ENCODE measurements at places on chromosomes 5 and 9. TPM values are rescaled to one million over a fixed set of nuclear protein-coding genes. Genes with fewer than 3 reads are reported as not detected.

The NR2F1-AS1 gene
- total RNA-seq = 2.1 TPM

DNA sequence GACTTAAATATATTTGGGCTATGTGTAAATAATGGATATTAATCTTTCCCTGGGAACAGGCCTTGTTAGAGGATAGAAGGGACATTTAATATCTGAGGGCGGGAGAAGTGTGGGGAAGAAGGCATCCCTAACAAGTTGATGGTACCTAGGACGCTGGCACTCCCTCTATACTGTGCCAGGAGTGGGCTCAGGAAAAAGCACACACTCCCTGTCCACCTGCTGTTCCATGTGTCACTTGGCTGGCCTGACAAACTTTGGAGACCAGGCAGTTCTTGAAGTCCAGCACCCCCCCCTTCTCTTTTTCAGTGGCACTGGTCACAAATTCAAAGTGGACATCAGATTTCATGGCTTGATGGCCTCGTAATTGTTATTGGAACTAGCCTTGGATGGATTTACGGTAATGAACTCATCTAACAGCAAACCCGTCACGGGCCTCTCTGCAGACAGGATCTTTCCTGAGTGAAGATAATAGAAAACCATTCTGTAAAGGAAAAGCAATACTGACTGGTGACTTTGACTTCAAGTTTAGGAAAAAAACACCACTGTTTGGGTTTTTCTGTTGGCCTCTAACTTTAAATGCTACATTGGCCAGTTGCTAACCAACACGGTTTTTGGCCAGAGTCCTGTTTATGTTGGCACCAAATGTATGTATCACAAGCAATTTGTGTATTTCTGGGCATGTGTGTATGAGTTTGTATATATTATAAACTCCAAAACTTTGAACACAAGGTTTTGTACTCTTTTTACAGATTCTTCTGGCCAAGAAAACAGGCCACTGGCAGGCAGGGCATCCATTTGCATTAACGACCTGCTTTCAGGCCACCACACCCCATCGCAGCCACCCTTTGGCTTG is 552.6 kb downstream of the CCDC171 start:
- no peak for DNase-seq

GRCh38 chr5:88952344-88952743 is 69.4 kb upstream of the MEF2C start:
- DNase-seq = no peak

GRCh38 chr9:94079236-94079635 is 5.0 kb upstream of the PTPDC1 start:
- no peak for DNase-seq

GRCh38 chr5:176596069-176596644 is 13.8 kb downstream of the GPRIN1 start:
- DNase-seq = no peak

DNA sequence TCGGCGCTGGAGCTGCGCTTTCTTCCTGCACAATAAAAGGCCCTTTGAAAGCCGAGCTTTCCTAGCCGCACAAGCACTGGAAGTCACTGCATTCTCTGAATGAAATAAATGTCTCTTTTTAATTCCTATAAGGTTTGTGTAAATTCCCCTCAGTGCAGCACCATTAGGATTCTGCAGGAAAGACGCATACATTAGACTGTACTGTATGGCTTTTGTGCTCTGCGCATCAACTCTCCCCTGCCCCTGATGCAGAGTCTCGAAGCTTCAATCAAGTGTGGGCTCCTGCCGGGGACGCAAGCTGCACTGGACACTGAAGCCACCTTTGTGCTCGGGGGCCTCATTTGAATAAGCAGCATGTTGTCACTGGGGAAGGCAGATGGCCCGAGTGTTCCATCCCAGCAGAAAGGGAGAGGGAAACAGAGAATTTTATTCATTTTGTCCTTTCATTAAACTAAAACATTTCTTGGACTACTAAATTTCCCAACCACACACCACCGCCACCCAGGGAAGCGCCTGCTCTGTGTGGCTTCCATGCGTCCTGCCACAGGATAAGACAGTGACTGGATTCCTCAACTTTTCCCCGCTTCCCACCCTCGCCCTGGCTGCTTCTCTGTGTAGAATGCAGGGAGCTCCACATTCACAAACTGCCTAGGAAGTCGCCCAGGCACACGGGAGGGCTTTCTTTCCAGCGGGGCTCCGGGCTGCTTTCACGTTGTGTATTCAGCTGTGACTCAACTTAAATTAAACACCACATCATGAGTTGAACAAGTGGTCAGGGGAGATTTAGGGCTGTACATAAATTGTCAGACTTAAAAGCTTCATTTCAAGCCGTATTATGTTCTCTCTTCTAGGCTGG is 635.4 kb downstream of the IRX1 start:
- no peak for DNase-seq

GRCh38 chr9:112917047-112917986 is 26.6 kb upstream of the SLC46A2 start:
- DNase-seq = no peak

- no peak for DNase-seq
Observed at GRCh38 chr5:112289465-112289864, 129.6 kb downstream of the EPB41L4A start.

All from H1 (cell line).